ENCODE measurements at places on chromosomes 2 and 18.
A peak's percentile ranks its signal among the peaks of the same experiment; 100 is the strongest.

- no peak for DNase-seq
These were observed 9.1 kb upstream of the STEAP3 start for GRCh38 chr2:119214453-119215037.

GRCh38 chr2:235570256-235570655 is 76.4 kb downstream of the AGAP1 start:
- no peak for DNase-seq

- DNase-seq, result no peak
These were observed 43.2 kb upstream of the SEMA4C start for GRCh38 chr2:96913117-96913397.

DNA sequence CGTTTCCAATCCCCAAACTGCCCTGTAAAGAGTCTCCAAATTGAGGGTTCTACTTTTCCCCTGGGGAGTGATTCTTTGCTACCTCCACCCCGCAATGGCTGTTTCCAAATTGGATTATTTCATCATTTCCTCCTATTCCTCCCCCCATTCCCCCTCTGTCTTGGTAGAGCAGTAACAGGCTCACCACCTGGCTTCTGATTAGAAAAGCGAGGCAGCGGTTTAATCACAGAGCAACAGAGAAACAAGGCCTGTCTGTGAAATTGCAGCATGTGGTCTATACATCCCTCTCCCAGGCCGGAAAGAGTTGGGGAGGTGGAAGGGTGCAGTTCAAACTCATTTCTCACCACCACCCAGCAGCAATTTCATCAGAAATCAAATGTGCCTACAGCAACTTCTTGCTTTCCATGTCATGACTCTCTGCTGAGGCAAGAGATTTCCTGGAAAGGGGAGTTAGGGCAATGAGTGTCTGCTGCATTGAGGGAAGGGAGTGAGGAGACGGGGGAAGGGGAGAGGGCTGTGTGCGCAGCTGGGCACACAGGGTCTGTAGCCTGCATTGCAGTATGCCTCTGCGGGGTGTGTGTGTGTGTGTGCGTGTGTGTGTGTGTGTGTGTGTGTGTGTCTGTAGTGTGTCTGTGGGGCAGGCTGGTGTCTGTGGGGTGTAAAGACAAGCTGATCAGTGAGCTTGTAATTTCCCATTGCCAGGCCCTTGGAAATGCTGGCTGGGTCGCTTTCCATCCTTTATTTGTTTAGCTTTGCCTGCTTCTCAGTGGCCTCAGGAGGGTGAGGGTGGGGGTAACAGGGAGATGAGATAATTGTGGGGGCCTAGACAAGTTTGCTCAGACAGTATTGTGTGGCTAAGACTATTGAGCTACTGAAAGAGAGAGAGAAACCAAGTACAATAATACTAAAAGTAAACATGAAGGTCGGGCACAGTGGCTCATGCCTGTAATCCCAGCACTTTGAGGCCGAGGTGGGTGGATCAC is 13.5 kb upstream of the IGFBP2 start:
- DNase-seq, result no peak

- no peak for DNase-seq
These were observed 1004.6 kb upstream of the TMEFF2 start for GRCh38 chr2:193199322-193199721.

GRCh38 chr2:98665677-98666076 is 57.3 kb downstream of the UNC50 start:
- DNase-seq, result no peak

- DNase-seq, result no peak
These were observed 93.8 kb upstream of the FSIP2 start for GRCh38 chr2:185644828-185645227.

GRCh38 chr2:23199115-23199918 is 185.7 kb upstream of the KLHL29 start:
- peak; percentile 7 for DNase-seq

GRCh38 chr2:100367163-100367562 is 44.9 kb upstream of the LONRF2 start:
- DNase-seq, result no peak

GRCh38 chr2:9415516-9416169 is 7.7 kb downstream of the ITGB1BP1 start:
- DNase-seq, result no peak

GRCh38 chr2:128313091-128313836 is 5.4 kb downstream of the HS6ST1 start:
- DNase-seq, result no peak

- DNase-seq, result no peak
These were observed 27.6 kb upstream of the RMDN2 start for GRCh38 chr2:37897511-37897910.

GRCh38 chr2:216694082-216694825 is 1.1 kb downstream of the IGFBP5 start:
- DNase-seq, result no peak

- no peak for DNase-seq
These were observed 14.4 kb upstream of the FHL2 start for GRCh38 chr2:105413206-105413605.

GRCh38 chr18:41524674-41525470 is 430.2 kb upstream of the PIK3C3 start:
- DNase-seq, result no peak

- no peak for DNase-seq
These were observed 225.9 kb upstream of the FBXO11 start for GRCh38 chr2:48132271-48132625.

- DNase-seq, result no peak
These were observed 37.1 kb downstream of the ICOS start for GRCh38 chr2:203973676-203974075.

DNA sequence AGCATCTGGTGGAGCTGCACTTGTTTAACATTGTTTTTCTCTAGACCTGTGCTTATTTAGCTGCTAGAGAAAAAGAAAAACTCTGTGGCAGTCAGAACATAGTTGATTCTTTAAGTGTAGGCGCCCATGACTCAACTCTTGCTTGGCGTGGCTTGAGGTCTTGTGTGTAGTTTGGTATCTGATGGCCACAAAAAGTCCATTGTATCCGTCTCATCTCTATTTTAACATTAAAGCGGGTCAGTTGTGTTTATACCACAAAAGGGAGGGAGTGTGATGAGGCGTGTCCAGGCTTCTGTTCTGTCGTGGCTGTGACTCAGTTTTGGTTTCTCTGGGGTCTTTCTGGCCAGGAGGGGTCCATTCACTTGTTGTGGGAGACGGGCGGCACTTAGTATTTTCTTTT is 24.2 kb upstream of the UGT1A8 start:
- DNase-seq, result no peak

GRCh38 chr2:2889141-2889540 is 488.5 kb downstream of the EIPR1 start:
- no peak for DNase-seq

DNA sequence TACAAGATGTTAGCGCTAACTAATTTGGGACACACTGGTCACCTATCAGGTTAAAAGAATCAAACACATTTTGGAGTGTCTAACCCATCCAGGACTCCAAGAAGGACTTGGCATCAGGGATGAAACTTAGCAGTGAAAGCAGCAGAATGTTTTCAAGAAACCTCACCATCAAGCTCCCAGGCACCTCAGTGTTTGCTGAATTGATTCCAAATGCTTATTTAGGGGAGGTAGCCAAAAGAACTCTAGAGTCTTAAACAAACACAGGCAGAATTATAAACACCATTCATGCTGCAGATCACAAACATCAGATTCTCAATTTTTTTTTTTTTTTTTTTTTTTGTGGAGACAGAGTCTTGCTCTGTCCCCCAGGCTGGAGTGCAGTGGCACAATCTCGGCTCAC is 122.8 kb upstream of the UXS1 start:
- no peak for DNase-seq

DNA sequence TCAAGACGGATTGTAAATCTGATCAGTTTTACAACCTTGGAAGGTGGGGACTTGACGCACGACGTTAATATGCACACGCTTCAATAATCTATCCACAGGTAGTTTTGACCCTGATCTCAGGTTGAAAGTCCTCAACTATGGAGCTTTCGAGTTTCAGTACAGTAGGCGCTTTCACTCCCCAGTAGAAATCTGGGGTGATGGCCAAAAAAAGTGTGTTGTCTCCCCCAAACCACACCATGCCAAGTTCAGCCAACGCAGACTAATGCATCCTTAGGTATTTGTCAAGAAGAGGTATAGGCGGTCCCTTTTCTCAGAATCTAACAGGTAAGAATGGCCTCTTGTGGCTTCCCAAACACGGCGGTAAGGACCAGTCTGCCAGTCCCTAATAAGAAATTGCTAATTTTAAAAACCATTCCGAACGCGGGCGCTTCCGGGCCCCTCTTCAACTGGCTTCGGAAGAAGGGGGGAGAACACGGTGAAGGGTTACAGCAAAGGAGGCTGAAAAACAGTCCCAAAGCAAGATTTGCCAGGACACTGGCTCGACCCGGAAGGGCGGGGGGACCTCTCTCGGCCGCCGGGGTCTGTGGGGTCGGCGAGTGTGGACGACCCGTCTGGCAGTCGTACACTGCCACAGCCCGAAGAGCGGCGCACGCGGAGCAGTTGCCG is 659 bp downstream of the FAM210A start:
- DNase-seq, result no peak

DNA sequence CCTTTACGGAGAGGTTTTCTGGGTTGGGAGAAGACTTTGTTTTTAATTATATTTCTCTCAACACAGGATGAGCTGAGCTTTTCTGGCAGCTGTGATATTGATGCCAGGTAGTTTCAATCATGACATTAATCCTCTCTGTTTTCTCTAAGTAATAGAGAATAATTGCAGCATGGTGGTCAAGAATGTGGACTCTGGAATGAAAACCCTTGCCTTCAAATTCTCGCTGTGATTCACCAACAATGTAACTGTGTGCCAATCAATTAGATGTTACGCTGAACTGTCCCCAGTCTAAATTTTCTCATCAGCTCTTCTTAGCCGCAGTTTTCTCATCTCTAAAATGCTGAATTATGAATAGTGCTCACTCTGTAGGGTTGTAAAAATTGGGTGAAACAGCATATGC is 31.6 kb upstream of the PPM1B start:
- DNase-seq, result no peak

DNA sequence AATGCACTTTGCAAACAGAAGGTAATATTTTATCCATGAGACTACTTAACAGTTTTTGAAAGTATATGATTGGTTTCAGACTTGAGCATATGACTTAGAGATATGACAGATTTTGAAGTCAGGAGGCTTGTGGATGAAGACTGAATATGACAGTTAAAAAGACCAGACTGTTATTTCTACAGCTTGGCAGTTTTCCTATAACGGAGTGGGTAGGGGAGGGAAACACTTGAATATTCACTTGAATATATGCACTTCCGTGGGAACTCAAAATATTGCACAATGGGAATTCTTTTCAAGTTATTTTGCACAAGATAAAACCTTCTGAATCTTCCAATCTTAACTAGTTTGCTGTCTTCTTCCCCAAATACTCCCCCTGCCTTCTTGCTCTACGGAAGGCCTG is 64.6 kb upstream of the ACKR3 start:
- DNase-seq, result no peak

- DNase-seq, result no peak
These were observed 155.1 kb upstream of the LMAN1 start for GRCh38 chr18:59514203-59514602.

DNA sequence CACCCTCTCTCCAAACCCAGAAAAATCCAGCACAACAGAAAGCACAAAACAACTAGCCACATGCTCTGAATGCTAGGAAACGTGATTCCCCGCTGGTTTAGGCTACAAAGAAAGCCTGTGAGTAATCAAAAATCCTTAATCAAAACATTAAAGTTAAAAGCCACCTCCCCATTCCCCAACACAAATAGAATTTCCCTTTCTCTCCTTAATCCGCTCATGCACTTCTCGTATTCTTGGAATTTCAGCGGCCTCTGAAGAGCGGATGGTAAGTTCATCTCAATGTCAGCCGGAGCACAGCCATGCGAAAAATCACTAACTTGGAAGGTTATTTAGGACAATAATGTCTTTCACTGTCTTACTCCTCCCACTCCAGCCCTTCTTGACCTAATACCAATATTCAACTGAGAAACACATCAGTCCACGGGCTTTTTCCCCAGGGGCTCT is 126.7 kb downstream of the OSBPL1A start:
- peak; percentile 0 for DNase-seq

DNA sequence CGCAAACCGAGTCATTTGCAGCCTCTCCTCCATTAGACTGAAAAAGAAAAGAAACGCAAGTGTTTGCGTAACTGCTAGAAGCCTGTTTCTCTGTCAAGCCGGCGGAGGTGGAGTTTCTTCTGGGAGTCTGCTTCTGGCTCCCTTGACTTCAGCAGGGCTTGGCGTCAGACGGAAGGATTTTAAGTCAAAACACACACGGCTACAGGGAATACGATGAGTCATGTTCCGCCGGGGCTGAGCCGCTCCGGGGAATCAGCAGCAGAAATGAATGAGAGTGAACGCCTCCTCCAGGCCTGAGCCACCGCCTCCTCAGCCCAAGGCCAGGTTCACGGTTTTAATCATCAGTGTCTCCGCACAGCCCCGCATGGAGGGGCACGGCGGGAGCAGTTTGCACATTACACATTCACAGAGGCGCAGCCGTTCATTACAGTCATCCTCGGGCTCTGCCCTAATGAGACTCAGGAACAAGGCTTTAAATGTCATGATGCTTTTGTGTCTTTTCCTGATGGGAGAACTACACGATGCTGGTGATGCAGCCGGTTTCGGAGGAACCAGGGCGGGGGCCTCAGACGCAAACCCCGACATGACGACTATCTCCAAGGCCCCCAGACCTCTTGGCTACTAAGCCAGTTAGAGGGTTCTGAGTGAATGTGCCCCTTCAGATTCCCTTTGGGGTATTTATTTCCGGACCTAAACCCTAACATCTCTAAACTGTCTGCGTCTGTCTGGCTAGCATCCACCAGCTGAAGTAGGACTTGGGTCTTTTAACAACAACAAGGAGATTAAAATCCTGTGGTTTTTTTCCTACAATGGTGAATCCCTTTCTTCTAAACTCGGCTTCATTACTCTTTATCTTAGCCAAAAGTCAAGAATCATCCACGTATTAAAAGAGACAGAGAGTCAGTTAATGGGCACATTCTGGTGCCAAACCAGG is 11.1 kb upstream of the SCG2 start:
- DNase-seq, result peak; percentile 94

- DNase-seq, result no peak
These were observed 118.5 kb upstream of the HDAC4 start for GRCh38 chr2:239519089-239519920.

DNA sequence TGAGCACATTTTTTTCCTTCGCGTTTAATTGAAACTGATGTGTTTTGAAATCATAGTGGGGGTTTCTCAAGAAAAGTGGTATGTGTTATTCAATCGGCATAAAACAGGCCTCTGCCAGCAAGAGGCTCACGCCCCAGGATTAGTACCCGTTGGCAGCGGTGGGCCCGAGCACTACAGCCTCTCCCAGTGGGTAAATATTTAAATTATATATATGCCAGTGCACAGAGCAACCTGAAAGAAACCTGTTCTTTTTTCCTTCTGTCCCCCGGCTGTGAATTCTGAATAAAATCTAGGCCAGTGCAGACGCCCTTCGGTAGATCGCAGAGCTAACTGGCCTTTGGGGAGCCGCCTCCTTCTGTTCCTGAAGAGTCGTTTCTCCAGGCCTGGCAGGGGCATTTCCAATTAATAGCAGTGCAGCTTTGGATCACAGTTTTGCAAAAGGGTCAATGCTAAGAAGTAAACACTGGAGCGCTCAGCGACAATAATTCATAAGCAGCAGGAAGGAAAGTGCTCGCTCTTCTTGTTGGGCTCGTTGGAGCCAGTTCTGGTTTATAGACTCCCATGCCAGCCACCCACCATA is 202.8 kb upstream of the SALL3 start:
- no peak for DNase-seq

GRCh38 chr2:18169121-18169892 is 290.8 kb downstream of the KCNS3 start:
- DNase-seq, result no peak

GRCh38 chr2:64753399-64753798 is 99.7 kb upstream of the SERTAD2 start:
- DNase-seq, result no peak

- no peak for DNase-seq
These were observed 505.5 kb upstream of the ZEB2 start for GRCh38 chr2:145025382-145025781.

- no peak for DNase-seq
These were observed 83.2 kb downstream of the BCL2 start for GRCh38 chr18:63236406-63236805.
